Kidney epithelial cell (primary cell): ENCODE measurements at places on chromosomes 4 and X. TPM values are rescaled to one million over a fixed set of nuclear protein-coding genes. Genes with fewer than 3 reads are reported as not detected.

DNA sequence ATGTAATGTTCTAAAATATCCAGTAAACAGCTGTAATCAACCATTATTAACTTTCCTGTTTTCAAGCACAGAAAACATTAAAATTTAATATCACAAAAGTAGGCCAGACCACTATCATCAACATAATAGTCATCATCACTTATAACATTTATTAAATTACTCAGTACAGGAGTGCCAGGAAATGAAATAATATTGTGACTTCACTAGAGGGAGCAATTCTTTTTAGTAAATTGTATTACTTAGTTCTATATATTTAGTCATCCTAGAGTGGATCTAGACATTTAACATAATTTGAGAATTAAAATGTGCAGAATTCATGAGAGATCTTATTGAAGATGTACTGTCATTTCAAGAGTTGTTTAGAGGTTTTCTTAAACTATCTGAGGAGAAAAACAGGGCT lies 33.6 kb downstream of the PITX2 start:
- no peak for DNase-seq

DNA sequence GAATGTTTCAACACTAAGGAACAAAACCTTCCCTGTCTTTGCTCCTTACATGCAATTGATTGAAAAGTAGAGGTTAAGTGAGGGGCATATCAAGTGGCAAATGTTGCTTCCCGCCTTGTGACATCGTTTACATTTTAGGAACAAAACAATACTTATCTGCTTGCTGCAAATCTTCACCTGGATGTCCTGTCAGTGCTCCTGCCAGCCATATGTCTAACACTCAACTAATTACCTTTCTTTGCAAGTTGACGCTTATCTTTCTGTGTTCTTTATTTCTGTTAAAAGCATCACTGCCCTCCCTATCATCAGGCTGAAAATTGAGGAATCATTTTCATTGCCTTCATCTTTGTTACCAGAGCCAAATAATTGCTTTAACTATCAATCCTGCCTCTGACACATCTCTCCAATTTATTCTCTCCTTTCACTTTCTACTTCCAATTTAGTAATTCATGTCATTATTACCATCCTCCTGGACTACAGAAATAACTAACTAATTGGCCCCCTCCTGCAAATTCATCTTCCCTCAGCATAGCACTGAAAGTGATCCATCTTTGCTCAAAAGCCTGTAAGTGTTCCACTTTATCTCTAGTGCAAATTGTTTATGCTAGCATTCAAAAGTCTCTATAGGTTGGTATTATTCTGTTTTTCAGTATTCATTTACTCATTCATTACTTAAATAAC lies 298.7 kb upstream of the ATOH1 start:
- no peak for DNase-seq

DNA sequence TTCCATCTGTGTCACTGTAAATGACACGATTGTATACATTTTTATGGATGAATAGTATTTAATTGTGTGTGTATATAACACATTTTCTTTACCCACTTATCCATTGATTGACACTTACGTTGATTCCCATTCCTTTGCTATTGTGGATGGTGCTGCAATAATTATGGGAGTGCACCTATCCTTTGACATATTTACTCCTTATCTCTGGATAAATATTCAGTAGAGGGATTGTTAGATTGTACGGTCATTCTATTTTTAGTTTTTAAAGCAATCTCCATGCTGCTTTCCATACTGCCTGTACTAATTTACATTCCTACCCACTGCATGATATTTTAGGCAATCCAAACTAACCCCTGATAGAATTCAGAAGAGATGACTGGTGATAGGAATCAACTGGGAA lies 980.1 kb downstream of the FSTL5 start:
- no peak for DNase-seq

DNA sequence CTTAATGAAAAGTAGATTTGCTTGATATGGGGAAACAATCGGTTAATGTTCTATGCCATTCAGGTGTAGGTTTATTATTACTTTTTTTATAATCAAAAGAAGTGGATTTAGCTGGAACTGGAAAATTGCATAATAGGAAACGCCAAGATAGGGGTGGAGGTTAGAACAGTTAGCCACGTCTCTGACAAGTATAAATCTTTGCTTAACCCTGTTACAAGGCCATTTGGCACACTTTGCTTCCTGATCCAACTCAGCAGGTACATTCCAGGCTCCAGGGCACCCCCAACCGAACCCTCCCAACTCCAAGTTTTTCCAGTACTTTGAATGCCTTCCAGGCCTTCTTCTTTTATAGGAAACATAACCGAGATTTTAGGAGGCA lies 50.6 kb upstream of the ACSL4 start:
- no peak for DNase-seq

DNA sequence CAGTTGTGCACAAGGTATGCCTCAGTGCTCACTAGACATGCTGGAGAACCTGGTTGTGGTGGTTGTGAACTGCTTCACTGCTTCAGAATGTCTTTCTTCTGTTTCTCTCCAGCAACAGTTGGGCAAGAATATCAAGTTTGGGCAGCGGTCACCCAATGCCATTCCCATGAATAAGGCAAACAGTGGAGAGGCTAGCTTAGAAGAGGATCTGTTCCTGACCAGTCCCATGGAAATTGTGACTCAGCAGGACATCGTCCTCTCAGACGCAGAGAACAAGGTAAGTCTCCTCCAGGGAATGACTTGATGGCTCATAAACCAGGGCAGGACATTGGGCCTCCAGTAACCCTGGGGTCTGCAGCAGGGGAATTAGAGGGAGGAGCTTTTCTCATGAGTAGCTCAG lies 79.9 kb downstream of the AASDH start:
- DNase-seq: peak; percentile 97

BMX gene
- not detected in 2 replicates for total RNA-seq

DNA sequence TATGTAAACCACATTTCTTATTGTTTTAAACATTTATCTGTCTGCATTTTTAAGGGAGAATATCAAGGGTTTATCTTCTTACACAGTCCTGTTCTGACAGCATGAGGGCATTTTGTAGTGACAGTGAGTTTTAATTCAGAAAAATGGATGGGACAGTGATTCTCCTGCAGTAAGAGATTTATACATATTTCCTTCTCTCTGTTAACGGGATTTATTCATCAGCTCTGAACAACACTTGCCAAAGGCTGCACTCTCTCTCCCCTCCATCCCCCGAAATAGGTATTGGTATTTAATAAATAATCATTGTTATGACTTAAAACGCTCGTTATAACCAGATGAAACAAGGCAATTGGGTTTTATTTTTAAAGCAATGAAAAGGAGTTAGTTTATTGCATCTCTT lies 410.9 kb downstream of the STIM2 start:
- no peak for DNase-seq

DNA sequence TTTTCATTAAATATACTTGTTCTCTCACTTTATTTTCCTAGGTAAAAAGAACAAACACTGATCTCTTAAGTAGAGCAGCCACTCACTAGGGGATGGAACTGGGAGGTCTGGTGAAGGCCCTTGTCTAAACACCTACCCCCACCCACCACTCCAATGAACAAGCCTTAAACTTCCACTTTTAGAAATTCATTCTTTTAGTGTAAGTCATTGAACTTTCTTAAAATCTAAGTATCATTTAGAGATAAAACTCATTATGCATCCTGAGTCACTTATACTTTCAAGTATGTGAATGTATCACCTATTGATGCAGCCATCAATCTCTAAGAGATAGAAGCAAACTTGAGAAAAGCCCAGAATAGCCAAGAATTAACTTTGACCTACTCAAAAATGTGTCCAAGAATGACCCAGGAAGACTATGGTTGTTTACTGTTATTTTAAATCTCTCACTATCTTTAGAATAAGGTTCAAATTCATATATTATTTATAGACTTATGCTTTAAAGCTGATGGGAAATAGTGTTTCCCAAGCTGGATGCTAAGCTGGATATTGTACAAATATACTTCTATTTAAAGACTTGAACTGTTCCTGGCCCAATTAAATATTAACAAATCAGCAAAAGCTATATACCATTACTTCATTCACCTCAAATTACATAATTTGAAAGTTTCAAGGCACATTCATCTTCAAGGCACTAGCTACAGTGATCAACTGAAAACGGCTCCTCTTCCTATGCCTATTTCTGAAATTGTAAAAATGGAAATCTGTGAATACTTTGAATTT lies 49.5 kb downstream of the CAMK2D start:
- no peak for DNase-seq

VCX2 gene
- not detected in 2 replicates for total RNA-seq

DNA sequence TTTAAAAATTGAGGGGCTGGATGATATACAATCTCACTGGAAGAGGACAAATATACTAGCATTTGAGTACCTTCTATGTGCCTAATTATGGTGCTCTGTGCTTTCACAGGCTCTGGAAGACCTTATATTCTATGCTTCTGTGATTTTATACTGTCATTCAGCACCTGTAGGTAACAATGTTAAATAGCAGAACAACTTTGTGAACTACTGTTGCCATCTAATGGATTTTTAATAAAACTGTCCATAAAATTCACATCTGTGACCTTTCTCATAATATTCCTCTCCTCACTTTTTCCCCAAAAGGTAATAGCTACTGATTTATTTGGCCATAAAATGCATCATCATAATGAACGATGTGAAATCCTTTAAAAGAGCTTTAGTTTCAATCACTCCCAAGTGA lies 21.9 kb downstream of the POU3F4 start:
- DNase-seq: no peak

GRCh38 chrX:46597771-46598170 lies 24.2 kb downstream of the CHST7 start:
- DNase-seq: no peak

DNA sequence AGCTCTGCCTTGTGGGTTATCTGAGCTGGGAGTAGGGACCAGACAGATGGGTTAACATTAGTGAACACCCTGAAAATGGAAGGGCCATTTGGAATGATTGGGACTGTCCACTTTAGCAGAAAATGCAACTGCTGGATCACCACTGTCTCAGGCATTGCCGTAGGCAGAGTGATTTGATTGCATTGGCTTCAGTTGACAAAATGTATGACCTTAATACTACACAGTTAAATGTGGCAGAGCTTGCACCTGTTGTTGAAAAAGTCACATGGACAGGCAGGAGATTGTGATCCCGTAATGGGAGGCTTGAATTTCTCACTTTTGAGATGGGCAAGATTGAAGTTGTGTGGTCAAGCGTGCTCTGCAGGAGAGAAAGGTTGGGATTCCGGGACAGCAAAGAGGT lies 166.5 kb upstream of the PUDP start:
- DNase-seq: no peak

- no peak for DNase-seq
These were observed 179.6 kb downstream of the SHROOM3 start for GRCh38 chr4:76614589-76614988.

HDAC8 gene
- total RNA-seq: 19.9 and 22.3 TPM in 2 replicates

DNA sequence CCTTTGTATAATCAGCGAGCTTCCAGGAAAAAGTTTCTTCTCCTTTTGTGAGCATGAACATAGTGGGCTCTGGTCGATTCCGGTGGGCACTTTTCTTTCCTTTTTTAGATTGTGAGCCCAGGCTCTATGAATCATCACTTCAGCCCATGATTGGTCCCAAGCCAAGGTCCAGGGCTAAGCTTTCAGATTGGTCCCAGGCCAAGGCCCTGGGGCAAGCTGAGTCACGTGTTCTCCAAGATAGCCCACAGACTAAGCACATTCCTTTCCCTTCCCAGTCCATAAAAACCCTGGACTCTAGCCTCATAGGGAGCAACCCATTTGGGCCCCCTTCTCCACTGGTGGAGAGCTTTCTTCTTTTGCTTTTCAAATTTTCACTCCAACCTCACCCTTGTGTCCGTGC lies 430.5 kb downstream of the NAP1L3 start:
- DNase-seq: no peak

- DNase-seq: no peak
These were observed 1337.8 kb upstream of the DIAPH2 start for GRCh38 chrX:95346856-95347255.

GRIA3 gene
- 0.96 and 1.4 TPM in 2 replicates for total RNA-seq

DNA sequence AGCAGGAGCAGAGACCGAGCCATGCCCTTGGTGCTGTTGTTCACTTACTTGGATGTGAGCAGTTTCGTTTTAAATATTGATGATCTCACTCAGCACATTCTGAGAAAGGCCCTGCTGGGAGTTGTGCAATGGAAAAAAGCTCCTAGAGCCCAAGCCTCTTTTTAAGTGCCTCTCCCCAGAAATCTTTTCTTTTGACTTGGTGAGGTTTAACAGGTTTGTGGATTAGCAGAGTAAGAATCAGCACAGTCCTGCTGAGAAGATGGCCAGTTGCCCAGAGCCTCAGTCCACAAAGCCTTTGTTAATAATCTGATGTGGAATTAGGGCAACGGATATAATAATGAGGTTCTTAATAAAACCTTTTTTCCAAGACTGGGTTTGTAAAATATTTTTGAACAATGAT lies 157.5 kb upstream of the ATP6AP2 start:
- DNase-seq: no peak

TMEM150C gene
- 4.9 and 5.3 TPM in 2 replicates for total RNA-seq

- DNase-seq: no peak
These were observed 89.8 kb downstream of the RTL9 start for GRCh38 chrX:110448459-110448858.
